ENCODE measurements at places on chromosomes 4 and X.

GRCh38 chr4:152515678-152516077 is 20.2 kb downstream of the FBXW7 start:
- DNase-seq = no peak

- DNase-seq = no peak
Measured at GRCh38 chrX:124257924-124258702, 74.3 kb upstream of the TEX13D start.

GRCh38 chrX:149490100-149490499 is 15.0 kb downstream of the IDS start:
- DNase-seq = no peak

DNA sequence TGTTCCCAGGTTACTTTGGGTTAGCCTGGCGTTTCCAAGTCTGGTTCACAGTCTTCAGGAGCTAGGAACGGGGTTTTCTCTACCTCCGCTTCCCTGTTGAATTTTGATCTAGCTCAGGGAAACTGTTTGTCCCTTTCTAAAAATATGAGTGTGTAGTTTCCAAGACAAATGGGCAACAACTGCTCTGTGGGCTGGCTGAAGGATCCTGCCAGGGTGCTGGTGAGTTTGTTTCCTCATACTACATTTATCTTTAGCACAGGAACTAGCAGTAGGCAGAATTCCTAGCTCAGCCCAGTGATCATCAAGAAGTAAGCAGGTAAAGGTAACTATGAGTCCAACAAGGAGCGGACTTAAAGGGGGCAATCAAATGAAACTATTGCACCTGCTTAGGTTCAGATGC is 13.3 kb upstream of the FAM47E start:
- no peak for DNase-seq

- no peak for DNase-seq
Measured at GRCh38 chrX:118847676-118848075, 24.1 kb downstream of the ZCCHC12 start.

GRCh38 chr4:124955476-124955875 is 242.9 kb upstream of the ANKRD50 start:
- no peak for DNase-seq

DNA sequence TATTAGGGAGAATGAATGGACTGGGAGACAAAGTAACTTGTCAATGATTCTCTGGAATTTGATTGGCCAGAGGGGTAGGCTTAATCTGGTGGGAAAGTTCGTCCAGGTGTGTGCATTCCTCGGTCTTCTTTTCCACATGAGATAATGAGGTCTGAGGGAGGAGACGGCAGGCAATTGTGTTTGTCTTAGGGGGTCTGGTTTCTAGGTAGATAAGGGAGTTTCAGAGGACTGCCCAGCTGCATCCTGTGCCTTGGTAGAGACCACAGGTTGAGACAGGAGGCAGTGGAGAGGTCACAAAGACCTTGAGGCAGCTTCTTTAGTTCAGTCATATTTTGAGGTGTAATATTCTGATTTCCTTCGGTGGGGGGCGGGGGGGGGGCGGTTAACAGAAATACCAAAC is 4.3 kb downstream of the MGST2 start:
- no peak for DNase-seq

GRCh38 chrX:153764786-153765137 is 713 bp downstream of the PLXNB3 start:
- DNase-seq = no peak

DNA sequence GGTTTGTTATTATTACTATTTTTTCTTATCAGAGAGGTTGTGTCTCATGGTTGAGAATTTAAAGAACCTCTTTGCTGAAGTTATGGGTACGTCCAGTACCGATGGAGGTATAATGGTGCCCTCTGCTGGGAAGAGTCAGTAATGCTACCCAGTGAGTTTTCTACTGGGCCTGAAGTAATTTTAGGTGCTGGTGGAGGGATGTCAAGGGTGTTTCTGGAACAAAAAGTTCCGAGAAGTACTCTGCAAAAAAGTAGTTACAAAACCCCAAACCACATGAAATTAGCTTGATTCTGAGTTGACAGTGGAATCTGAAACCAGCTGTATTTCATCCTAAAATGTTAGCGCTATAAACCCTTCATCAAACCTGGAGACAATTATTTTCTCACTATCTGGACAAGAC is 102.5 kb upstream of the MID1 start:
- DNase-seq = no peak

DNA sequence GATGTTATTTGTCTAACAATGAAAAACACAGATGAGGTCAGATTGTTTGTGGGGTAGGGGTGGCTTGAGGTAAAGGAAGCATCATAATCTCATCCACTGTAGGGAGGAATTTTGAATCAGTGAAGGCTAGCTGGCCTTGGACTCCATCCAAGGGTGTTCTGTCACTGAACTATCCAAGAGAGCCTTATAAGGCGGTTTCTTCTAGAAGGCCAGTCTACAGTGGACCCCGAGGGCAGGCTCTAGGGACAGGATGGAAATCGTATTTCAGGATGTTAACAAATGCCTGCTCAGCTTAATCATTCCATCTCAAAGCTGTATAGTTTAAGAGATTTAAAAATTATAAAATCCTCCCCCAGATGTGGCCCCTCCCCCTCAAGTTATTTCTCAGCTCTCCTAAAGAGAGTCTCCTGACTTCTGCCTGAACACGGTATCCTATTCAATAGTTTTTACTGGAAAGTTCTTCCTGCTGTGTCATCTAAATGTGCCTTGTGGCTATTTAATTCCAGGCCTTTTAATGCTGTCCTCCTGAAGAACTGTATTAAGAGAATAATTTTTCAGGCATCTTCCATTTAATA is 8.0 kb downstream of the IGFBP7 start:
- DNase-seq = no peak

GRCh38 chr4:48578132-48578968 is 88.3 kb downstream of the ZAR1 start:
- DNase-seq = peak; percentile 77

DNA sequence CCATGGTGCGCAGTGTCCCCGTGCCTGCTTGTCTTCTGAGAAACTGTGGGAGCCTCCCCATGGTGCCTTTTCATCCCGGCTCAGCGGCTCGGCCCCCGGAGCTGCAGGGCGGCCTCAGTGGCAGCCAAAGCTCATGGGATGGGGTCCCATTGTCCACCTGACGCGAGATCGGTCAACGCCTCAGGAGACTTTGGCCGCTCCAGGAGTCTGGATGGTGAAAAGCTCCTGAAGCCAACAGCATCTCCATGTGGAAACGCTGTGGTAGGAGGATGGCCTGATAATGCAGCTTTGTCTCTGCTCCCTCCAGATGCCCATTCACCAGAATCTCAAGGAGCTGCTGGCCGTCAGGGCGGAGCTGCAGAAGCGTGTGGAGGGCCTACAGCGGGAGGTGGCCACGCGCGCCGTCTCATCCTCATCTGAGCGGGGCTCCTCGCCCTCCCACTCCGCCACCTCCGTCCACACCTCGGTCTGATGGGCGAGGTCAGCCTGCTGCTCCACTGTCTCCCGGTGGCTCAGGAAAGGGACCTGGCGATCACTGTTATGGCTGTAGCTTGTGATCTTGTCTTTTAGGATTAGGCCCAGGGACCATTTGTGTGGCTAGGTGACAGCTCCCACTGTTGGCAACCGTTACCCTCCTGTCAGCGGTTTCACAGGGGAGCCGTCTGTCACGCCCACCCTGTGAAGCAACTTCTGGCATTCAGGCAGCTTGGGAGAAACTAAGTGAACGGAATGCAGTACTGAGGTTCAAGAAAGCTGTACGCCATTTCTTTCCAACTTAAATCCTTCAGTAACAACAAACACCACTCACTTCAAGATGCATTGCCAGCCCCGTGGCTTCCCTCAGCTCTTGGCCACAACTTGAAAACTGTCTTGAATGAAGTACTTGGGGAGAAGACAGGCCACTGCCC is 69.3 kb downstream of the MTMR1 start:
- DNase-seq = no peak

DNA sequence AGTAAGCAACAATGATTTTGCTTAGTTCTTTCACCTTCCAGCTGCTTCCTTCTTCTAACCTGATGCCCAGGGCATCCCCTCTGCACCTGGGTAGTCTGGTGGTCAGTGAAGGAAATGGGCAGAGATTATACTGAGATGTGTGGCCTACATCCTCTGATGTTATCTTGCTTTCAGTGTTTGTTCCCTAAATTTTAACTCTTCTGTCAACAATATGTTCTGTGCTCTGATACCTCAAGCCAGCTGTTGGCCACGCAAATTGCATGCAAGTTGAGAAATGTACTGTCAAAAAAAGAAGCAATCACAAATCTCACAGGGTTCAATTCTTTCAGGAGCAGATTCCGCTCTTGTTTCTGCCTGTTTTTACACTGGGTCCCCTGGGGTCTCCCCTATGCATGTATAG is 73.8 kb downstream of the FBXW7 start:
- DNase-seq = no peak

Measured in ascending aorta (tissue), 2 donors.